DMS53 (cell line): ENCODE measurements at places on chromosomes 4 and X.

DNA sequence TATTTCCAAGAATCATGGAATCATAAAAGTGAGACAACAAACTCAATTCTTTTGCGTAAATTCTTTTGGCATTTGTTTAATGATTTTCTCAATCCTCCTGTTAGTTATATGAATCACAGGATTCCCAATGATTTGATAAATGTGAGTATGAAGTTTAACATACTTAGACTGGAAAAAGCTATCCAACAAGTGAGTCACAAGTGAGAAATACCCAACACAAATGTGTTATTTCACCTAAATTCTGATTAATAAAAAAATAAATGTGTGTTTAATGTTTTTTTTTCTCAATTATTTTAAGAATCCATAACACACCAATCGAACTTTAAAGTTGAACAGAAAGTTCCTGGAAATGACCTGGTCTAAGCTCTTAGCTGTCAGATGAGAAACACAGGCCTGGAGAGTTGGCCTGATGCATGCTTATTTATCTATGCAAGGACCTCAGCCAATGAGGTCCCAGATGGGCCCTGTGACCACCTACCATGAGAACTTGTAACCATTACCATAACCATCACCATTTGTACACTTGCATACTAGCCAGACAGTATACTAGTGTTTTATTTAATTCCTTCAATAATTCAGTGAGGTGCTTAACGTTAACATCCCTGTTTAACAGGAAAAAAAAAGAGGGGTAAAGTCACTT is 386.7 kb downstream of the SPRY1 start:
- DNase-seq, result no peak

- DNase-seq, result no peak
Observed at GRCh38 chrX:108299101-108299591, 139.1 kb downstream of the COL4A6 start.

- DNase-seq, result no peak
Observed at GRCh38 chr4:154490583-154491340, 837 bp downstream of the DCHS2 start.

GRCh38 chr4:20464381-20464780 is 212.7 kb downstream of the SLIT2 start:
- DNase-seq, result no peak

DNA sequence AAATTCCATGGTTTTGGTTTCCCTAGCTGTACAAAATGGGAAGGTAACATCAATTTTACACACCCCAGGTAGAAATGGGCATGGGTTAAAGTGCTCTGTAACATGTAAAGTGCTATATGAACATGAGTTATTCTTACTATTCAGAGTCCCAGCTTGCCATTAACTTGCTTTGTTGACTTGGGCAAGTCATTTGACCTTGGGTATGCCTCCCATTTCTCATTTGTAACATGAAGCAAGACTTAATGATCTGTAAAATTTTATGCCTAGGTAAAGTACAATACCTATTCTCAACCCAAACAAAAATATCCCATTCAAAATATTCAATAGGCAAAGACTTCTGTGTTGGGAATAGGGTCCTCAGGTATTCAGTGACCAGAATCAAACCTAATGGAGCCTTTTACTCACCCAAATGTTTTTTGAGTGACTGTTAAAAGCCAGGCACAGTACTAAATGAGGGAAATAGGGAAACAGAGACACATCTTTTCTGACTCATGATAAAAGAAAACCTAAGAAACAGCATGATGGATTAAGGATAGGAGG is 126.6 kb downstream of the SH3RF1 start:
- DNase-seq, result no peak
